ENCODE measurements at places on chromosomes 3 and 15. TPM values are rescaled to one million over a fixed set of nuclear protein-coding genes. Genes with fewer than 3 reads are reported as not detected.

DNA sequence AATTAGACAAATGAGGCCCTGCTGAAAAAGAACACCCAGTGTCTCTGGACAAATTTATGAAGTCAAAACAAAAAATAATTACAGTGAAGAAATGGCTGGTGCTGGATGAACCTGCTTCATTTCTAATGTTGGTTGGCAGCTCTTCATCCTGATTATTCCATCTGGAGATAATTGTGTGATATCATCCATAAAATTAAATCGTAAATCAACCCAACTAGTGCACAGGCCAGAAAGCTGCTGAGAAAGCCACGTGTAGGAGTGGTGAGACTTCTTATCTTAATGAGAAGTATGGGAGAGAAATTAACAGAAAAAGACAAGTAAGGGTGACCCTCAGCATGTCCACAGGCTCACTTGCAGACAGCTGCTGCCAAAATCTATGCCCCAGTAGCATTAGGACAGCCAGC lies 465.2 kb upstream of the TGFBR2 start:
- no peak for DNase-seq
- H3K27me3 ChIP-seq, result no peaks in the 10 kb centered on the region
- no peak overlapping the region for H3K4me3 ChIP-seq
- H3K36me3 ChIP-seq, result no peaks in the 10 kb centered on the region

Gene TTLL13
- 0.70 TPM for total RNA-seq

- H3K27me3 ChIP-seq, result no peaks in the 10 kb centered on the region
- DNase-seq, result no peak
- no peak overlapping the region for H3K27ac ChIP-seq
- no peaks in the 10 kb centered on the region for H3K36me3 ChIP-seq
- H3K4me1 ChIP-seq, result peaks cover 4% of the 10 kb centered on the region
- H3K4me3 ChIP-seq, result no peak overlapping the region
Observed at GRCh38 chr15:65189102-65189740, 4.1 kb upstream of the CLPX start.

DNA sequence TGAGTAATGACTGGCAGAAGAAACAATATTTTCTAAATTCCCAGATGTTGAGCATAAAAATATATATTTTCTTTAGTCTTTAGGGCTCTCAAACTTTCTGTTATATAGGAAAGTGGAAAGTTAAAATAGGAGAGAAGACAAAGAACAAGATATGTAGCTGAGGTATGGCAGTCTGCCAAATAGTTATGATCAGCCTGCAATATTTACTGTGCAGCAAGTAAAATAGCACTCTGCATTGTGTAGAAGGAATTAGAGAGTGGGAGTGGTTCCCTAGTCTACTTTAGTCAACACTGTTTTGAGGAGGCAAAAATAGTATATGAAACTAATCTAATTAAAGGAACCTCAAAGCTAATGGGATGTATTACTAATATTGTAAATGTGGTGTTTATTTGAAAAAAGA lies 978.1 kb upstream of the ALCAM start:
- H3K27me3 ChIP-seq, result no peaks in the 10 kb centered on the region
- H3K4me3 ChIP-seq, result no peak overlapping the region
- H3K36me3 ChIP-seq, result no peaks in the 10 kb centered on the region
- no peaks in the 10 kb centered on the region for H3K4me1 ChIP-seq
- H3K27ac ChIP-seq, result no peak overlapping the region

Gene SPINK8
- total RNA-seq, result not detected

DNA sequence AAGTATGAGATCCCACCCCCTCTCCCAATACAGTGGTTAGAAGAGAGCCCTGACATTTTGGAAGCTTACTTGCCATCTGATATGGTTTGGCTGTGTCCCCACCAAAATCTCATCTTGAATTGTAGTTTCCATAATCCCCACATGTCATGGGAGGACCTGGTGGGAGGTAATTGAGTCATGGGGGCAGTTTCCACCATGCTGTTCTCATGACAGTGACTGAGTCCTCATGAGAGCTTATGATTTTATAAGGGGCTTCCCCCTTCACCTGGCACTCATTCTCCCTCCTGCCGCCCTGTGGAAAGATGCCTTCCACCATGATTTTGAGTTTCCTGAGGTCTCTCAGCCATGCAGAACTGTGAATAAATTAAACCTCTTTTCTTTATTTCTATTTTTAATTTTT lies 28.8 kb upstream of the HES1 start:
- no peaks in the 10 kb centered on the region for H3K36me3 ChIP-seq
- no peak for DNase-seq
- no peak overlapping the region for H3K4me3 ChIP-seq
- no peak overlapping the region for H3K27ac ChIP-seq
- H3K4me1 ChIP-seq, result peaks cover 9% of the 10 kb centered on the region
- peaks cover 16% of the 10 kb centered on the region for H3K27me3 ChIP-seq

Gene LRRC57
- total RNA-seq, result 13.4 TPM

- no peaks in the 10 kb centered on the region for H3K36me3 ChIP-seq
- H3K4me1 ChIP-seq, result no peaks in the 10 kb centered on the region
- H3K27me3 ChIP-seq, result peaks cover 2% of the 10 kb centered on the region
- no peak for DNase-seq
Observed at GRCh38 chr15:29871401-29871800, 49.1 kb upstream of the TJP1 start.

GRCh38 chr3:101512396-101512645 lies 691 bp downstream of the SENP7 start:
- peaks cover 14% of the 10 kb centered on the region for H3K4me1 ChIP-seq
- DNase-seq, result no peak
- peak overlapping the region; percentile 97 for H3K4me3 ChIP-seq

DNA sequence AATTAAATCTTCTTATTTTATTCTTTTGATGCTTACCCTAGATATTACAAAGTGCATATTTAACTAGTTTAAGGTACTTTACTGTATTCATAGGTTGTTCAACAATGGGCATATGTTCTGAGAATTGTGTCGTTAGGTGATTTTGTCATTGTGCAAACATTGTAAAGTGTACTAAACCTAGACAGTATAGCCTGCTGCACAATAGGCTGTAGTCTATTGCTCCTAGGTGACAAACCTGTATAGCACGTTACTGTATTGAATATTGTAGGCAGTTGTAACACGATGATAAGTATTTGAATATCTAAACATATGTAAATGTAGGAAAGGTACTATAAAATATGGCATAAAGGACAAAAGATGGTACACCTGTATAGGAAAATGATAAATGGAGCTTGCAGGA lies 100.7 kb downstream of the CACNA2D3 start:
- no peak overlapping the region for H3K4me3 ChIP-seq
- no peaks in the 10 kb centered on the region for H3K4me1 ChIP-seq
- H3K27me3 ChIP-seq, result no peaks in the 10 kb centered on the region
- H3K27ac ChIP-seq, result no peak overlapping the region
- no peaks in the 10 kb centered on the region for H3K36me3 ChIP-seq

GRCh38 chr3:43692085-43692855 lies 1.5 kb downstream of the ABHD5 start:
- H3K27ac ChIP-seq, result no peak overlapping the region
- no peaks in the 10 kb centered on the region for H3K27me3 ChIP-seq
- H3K4me1 ChIP-seq, result peaks cover 4% of the 10 kb centered on the region
- H3K36me3 ChIP-seq, result no peaks in the 10 kb centered on the region
- no peak overlapping the region for H3K4me3 ChIP-seq

DNA sequence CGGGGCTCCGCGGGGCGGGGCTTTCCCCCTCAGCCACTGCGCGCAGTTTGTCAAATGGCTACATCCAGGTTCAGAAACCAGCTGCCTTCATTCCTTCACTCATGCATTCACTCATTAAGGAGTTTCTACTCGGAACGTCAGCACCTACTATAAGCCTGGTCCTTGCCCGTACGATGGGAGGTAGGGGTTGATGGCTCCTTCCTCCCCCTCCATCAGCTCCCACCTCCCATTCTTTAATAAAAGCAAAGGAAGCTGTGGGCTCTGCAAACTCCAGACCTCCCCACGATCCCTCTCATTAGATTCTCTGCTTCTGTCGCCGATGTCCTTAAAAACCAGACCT lies 267 bp upstream of the CFAP92 start:
- no peak overlapping the region for H3K27ac ChIP-seq
- no peak for DNase-seq
- H3K4me1 ChIP-seq, result peaks cover 31% of the 10 kb centered on the region
- H3K27me3 ChIP-seq, result peaks cover 13% of the 10 kb centered on the region
- H3K4me3 ChIP-seq, result no peak overlapping the region
- H3K36me3 ChIP-seq, result no peaks in the 10 kb centered on the region

DNA sequence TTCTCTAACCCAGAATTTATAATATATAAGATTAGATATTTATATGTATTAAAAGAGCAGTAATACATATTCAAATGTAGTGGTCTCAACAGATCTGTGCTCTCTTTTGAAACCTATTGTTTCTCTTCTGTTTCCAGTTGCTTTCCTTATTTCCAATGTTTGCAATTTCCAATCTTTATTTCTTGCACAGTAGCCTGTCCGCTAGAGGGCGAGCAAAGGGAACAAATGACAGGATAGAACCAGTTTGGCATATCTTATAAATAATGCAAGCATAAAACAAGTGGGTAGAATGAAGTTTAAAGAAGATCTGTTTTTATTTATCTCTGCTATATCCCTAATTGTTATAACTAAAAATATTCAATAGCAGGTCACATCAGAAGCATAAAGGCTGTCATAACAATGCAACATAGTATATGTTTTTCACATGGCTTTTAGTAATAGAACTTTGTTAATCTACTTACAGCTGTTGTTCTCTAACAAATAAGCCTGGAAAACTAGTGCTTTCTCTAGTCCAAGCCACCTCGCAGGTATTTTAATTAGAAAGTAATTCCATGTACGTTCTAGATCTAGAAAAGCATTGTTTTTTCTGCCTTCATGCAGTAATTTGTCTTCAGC lies 15.1 kb upstream of the TCAIM start:
- H3K27ac ChIP-seq, result no peak overlapping the region
- no peaks in the 10 kb centered on the region for H3K4me1 ChIP-seq
- H3K27me3 ChIP-seq, result no peaks in the 10 kb centered on the region
- peak; percentile 40 for DNase-seq
- no peaks in the 10 kb centered on the region for H3K36me3 ChIP-seq

GRCh38 chr3:13148126-13148525 lies 74.9 kb upstream of the IQSEC1 start:
- no peak overlapping the region for H3K27ac ChIP-seq
- peaks cover 7% of the 10 kb centered on the region for H3K4me1 ChIP-seq
- H3K36me3 ChIP-seq, result no peaks in the 10 kb centered on the region
- peaks cover 16% of the 10 kb centered on the region for H3K27me3 ChIP-seq
- no peak for DNase-seq
- H3K4me3 ChIP-seq, result no peak overlapping the region

- H3K4me1 ChIP-seq, result peaks cover 54% of the 10 kb centered on the region
- H3K4me3 ChIP-seq, result no peak overlapping the region
- peak overlapping the region; percentile 52 for H3K27ac ChIP-seq
- DNase-seq, result peak; percentile 80
- no peaks in the 10 kb centered on the region for H3K27me3 ChIP-seq
Observed at GRCh38 chr15:69760890-69761568, 308.4 kb downstream of the RPLP1 start.

Measured in T-cell (primary cell).